Activated naive CD4-positive, alpha-beta T cell treated with anti-CD3 and anti-CD28 coated beads, Interleukin-2, amount 10 ng/mL, durations not matched to agents 7 days and 5 days (primary cell): ENCODE measurements at places on chromosomes 11 and 22.

DNA sequence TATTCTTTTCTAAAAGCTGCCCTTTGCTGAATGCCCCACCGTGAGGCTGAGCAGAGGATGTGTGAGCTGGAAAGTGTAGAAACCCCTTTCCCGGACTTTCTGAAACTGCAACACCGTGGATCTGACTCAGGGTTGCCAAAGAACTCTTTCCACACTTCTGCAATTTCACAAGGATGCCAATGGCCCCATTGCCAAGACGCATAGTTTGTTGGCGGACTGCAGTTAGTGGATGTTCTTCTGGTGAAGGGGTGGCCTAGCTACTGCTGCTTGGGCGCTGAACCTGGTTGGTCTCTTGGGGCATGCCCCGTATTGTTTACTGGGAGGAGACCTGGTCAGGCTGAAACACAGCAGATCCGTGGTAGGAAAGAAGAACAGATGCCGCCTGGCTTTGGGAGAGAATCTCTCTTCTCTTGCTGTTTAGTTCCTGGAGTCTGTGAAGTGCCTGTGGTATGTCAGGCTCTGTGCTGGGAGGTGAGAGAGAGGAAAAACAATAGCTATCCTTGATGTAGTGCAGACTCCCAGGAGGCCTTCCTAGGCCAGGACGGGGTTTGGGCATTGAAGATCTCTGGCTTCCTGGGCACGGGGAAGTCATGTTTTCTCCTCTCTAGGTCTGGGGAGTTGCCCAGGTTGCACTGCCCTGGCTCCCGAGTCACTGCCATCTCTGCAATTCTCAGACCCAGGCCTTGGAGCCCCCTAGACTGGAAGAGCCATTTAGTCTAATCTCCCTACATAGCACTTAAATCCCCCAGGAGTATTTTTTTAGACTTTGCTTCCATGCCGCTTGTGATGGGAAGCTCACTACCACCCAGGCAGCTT, 26.9 kb downstream of the CD82 start:
- H3K36me3 ChIP-seq: peaks cover 43% of the 10 kb centered on the region
- H3K27ac ChIP-seq: no peak overlapping the region
- no peak overlapping the region for H3K4me3 ChIP-seq
- no peak for DNase-seq
- no peaks in the 10 kb centered on the region for H3K27me3 ChIP-seq

- H3K4me1 ChIP-seq: no peaks in the 10 kb centered on the region
- no peak overlapping the region for H3K27ac ChIP-seq
- no peak for DNase-seq
- no peaks in the 10 kb centered on the region for H3K36me3 ChIP-seq
Observed at GRCh38 chr22:19667872-19668740, 46.2 kb upstream of the SEPTIN5 start.

- H3K36me3 ChIP-seq: no peaks in the 10 kb centered on the region
- no peak for DNase-seq
- no peaks in the 10 kb centered on the region for H3K4me1 ChIP-seq
- no peak overlapping the region for H3K27ac ChIP-seq
- peaks cover 13% of the 10 kb centered on the region for H3K27me3 ChIP-seq
Observed at GRCh38 chr22:49751318-49751965, 76.2 kb downstream of the BRD1 start.

- DNase-seq: no peak
- no peaks in the 10 kb centered on the region for H3K36me3 ChIP-seq
- no peaks in the 10 kb centered on the region for H3K4me1 ChIP-seq
- H3K27ac ChIP-seq: no peak overlapping the region
- H3K27me3 ChIP-seq: no peaks in the 10 kb centered on the region
- no peak overlapping the region for H3K4me3 ChIP-seq
Observed at GRCh38 chr11:83545494-83546260, 259.5 kb upstream of the CCDC90B start.

GRCh38 chr22:31302006-31302405, 9.7 kb upstream of the PIK3IP1 start:
- H3K4me3 ChIP-seq: no peak overlapping the region
- H3K36me3 ChIP-seq: peaks cover 11% of the 10 kb centered on the region
- no peak for DNase-seq
- H3K27me3 ChIP-seq: no peaks in the 10 kb centered on the region
